Cerebellar cortex (tissue), 1 donor: ENCODE measurements at places on chromosomes 3 and 15.

DNA sequence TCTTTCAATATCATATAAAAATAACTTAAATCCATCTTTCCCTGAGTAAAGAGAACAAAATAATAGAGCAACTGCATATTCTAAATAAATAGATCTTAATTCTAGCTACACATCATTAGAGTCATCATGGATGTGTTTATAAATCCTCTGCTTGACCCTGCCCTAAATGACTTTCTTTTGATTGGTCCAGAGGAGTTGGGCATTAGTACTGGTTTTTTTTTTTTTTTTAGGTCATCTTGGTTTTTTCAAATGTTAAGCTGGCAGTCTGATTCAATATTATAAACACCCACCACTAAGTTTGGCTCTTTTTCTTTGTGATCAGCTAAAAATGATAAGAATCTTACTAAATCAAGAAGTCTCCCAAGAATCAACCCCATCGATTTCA, 504.0 kb upstream of the CBLB start:
- no peak for DNase-seq

DNA sequence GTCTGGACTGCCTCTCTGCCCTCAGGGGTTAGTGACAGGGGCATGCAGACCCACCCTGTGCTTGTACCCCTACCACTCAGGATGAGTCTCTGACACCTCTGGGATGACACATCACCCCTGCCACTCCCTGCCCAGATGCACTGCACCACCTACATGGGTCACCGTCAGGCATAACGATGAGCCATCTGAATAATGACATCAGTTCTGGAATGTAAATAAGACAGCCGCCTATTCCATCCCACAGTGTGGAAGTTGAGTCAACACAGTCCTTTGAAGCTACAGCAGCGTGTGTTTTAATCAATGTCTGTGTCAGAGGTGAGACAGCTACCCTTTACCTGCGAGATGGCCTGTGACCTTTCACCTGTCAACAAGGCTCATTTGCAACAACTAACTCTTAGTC, 268.7 kb upstream of the ARRDC4 start:
- DNase-seq, result no peak

DNA sequence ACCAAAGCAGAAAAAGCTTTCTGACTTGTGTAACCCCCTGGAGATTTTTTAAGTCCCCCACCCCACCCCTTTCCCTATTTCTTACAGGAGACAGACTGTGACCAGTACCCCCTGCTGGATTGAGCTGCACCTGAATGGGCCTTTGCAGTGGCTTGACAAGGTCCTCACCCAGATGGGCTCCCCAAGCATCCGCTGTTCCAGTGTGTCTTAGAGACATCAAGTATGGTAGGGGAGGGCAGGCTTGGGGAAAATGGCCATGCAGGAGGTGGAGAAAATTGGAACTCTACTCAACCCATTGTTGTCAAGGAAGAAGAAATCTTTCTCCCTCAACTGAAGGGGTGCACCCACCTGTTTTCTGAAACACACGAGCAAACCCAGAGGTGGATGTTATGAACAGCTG, 64.1 kb downstream of the AAGAB start:
- DNase-seq, result no peak

GRCh38 chr15:21260966-21261395, 179.3 kb downstream of the POTEB3 start:
- peak; percentile 0 for DNase-seq

- DNase-seq, result no peak
These were observed 138.4 kb downstream of the IGF1R start for GRCh38 chr15:98786717-98787116.

DNA sequence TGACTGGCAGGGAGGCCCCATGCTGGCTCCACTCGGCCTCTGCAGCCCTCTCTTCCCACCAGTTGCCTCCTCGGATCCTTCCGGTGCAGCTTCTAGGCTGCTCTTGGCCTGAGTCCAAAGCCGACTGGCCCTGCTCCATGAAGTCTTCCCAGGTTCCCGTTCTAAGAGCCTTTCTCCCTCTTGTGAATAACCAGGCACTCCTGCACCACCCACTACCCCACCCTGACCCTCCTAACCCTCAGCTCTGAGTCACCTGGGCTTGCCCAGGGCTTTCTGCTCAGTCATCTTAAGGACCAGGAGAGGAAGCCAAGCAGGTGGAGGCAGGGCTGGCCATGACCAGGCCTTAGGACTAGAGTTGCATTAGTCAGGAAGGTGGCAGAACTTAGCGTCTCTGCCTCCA, 28.1 kb upstream of the CNBP start:
- peak; percentile 32 for DNase-seq

GRCh38 chr3:53083949-53084309, 38.1 kb upstream of the SFMBT1 start:
- DNase-seq, result no peak

- DNase-seq, result no peak
These were observed 20.0 kb downstream of the ATRIP start for GRCh38 chr3:48466386-48467109.

- no peak for DNase-seq
These were observed 47.8 kb upstream of the NEO1 start for GRCh38 chr15:73004462-73004861.

DNA sequence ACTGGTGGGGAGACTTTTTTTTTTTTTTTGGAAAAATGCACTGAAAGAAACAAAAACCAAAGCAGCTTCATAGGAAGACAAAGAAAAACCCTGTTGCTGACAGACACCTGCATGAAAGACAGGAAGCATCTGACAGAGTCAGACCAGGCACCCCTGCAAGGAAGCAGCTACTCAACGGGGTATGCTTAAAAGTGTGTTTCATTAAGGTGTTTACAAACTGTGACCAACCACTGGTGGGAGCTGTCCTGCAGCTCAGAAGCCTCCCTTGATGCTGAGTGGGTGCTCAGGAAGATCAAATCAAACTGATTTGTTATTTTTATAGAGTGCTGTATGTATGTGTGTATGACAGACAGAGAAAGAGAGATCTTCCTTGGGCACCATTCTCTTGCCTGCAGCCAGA, 34.7 kb upstream of the AGBL1 start:
- DNase-seq, result no peak

GRCh38 chr3:27360113-27361078, 8.8 kb downstream of the NEK10 start:
- no peak for DNase-seq

- no peak for DNase-seq
These were observed 26.4 kb upstream of the MME start for GRCh38 chr3:155053756-155054155.

GRCh38 chr3:54486317-54486716, 364.0 kb downstream of the CACNA2D3 start:
- no peak for DNase-seq

GRCh38 chr3:102714567-102714966, 279.8 kb downstream of the ZPLD1 start:
- no peak for DNase-seq

DNA sequence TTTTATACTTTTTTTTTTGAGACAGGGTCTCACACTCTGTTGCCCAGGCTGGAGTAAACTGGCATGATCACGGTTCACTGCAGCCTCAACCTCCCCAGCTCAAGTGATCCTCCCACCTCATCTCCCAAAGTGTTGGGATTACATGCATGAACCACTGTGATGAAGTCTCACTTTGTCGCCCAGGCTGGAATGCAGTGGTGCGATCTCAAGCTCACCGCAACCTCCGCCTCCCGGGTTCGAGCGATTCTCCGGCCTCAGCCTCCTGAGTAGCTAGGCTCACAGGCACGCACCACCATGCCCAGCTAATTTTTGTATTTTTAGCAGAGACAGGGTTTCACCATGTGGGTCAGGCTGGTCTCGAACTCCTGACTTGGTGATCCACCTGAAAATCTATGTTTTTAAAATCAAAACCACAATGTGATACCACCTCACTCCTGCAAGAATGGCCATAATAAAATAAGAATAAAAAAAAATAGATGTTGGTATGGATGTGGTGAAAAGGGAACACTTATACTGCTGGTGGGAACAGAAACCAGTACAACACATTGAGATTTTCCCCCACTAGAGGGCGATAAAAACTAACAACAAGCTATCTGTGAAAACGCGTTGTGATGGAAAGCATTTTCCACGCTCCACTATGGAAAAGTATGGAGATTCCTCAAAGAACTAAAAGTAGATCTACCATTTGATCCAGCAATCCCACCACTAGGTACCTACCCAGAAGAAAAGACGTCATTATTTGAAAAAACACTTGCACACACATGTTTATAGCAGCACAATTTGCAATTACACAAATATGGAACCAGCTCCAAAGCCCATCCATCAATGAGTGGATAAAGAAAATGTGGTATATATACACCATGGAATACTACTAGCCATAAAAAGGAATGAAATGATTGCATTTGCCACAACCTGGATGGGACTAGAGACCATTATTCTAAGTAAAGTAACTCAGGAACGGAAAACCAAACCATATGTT, 26.8 kb upstream of the OCA2 start:
- peak; percentile 77 for DNase-seq

GRCh38 chr3:22244761-22245521, 493.9 kb upstream of the ZNF385D start:
- DNase-seq, result no peak

DNA sequence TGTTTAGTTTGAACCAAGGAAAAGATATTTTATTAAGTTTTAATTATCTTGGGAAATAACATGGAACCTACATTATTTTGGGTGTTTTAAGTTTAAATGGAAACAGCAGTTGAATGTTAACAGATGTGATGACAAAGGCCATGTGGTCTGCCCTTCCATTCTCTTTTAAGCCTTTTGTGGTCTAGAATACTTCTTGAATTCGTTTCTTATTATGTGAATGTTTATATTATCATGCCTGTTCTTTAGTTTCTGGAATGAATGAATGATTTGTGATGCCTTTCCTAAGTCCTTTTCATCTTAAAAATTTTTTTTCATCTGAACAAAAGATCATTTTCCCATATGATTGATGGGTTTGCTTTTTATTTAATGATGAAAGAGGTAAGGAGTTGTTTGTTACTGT, 44.6 kb downstream of the SNRK start:
- DNase-seq, result no peak

DNA sequence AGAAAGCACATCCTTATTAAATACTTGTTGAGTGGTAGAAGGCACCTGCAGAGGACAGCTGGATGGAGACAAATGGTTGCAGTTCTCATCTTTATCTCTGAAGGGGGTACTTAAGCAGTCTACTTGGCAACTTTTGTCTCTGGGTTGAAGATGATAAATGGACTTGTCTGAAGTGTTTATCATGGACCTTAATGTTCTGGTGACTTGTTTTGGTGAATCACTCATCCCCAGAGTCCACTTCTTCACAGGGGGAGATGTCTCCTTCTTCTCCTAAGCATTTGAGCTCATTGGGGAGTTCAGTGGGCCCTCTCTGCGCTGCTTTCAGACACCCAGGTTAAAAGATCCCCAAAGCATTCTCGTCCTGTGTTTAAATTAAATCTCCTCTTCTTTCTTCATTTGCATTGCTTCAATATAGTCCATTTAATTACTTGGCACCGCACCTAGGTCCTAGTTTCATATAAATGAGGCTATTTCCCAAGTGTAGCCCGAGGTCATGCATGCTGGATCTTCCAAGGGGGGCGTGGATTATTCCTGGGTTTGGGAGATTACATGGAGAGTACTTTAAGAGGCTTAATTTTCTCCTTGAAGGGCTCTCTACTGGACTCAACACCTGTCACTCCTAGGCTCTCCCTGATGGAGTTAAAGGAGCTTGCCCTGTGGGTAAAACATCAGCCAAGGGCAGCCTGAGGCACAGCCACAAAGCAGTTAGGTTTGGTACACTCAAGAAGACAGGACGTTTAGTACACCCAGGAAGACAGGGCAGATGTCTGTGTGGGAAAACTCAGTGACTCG, 239.3 kb upstream of the C2CD4B start:
- DNase-seq, result no peak

DNA sequence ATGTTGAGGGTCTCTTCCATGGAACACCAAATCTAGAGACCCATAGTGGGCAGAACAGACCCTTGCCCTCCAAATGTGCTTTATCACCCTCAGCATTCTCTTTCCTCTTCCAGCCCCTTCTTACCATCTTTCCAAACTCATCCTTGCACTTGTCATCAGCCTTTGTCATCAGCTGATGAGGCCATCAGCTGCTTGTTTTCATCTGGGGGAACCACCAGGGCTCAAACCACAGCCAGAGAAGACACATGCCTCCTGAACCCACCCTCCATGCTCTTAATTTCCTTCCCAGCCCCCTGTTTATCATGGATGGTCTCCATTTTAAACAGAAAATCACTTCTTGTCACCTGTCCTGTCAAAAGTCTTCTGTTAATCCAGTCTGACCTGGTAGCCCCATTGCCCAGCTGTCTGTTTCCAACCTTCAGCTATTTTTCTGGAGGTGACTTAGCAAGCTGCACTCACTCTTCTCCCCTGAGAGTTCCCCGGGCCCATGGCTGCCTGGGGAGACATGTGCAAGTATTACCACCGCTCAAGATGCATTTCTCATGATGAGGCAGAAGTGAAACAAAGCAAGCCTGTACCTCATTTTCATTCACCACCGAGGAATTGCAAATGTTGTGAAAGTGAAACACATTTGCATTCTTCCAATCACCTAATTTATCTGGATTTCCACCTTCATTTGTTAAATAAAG, 14.7 kb upstream of the SYNM start:
- DNase-seq, result no peak

GRCh38 chr3:111819927-111820326, 39.1 kb upstream of the PHLDB2 start:
- DNase-seq, result no peak

DNA sequence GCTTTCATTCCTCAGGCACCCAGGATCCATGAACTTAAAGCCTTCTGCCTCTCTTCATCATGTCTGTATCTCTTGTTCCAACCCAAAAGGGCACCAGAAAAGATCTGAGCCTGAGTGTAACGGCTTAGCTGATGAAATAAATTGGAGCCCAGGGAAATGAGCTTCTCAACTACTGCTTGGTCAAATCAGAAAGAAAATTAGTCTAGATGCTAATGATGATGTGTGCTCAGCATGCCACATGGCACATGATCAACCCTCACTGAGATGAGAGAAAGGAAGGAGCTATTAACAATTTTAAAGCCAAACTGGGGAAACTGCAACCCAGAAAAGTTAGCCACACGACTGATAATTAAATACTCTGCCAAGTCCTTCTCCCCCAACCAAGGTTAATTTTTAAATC, 325.7 kb downstream of the CNTN3 start:
- DNase-seq, result no peak
